ENCODE measurements at places on chromosomes 5 and 9.

DNA sequence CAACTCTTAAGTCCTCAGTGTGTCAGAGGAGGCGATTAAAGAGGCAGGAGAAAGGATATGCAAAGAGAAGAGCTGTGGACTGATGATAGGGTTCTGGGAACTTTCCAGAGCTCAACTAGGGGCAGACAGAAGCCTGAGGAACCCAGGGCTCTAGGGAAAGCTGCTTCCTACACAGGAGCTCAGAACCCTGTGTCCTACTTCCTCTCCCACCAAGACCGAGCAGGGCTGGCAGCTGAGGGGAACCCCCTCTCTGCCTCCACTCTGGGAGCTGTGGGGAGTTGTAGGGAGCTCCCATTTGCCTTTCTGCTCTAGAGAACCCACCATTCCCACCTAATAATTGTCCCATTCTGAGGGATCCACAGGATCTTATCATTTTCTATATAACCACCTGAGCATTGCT, 674.3 kb downstream of the ACTL7B start:
- no peak for DNase-seq

DNA sequence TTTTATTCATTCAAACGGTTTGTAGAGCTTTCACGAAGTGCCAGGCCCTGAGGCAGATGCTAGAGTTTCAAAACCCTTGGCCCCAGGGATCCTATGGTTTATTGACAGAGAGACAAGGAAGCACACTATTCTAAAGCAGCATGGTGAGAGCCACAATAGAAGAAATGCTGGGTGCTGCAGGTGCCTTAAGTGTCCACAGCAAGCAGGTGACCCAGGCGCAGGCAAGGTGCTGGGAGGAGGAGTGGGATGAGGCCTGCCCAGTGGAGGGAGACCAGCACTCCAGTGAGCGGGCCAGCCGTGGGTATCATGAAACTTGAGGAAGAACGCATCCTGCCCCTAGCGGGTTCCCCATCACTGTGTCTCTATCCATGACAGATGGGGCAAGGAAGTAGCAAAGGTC, 71.0 kb downstream of the OSMR start:
- no peak for DNase-seq

- DNase-seq, result no peak
Observed at GRCh38 chr9:96556701-96557461, 62.8 kb downstream of the CDC14B start.

- DNase-seq, result no peak
Observed at GRCh38 chr5:121086671-121087070, 622.6 kb downstream of the PRR16 start.

GRCh38 chr9:16103620-16104397, 551.0 kb downstream of the CCDC171 start:
- no peak for DNase-seq

GRCh38 chr5:134547999-134548658, 22.7 kb downstream of the JADE2 start:
- no peak for DNase-seq

GRCh38 chr9:137109250-137110146, 5.0 kb downstream of the DPP7 start:
- DNase-seq, result no peak

DNA sequence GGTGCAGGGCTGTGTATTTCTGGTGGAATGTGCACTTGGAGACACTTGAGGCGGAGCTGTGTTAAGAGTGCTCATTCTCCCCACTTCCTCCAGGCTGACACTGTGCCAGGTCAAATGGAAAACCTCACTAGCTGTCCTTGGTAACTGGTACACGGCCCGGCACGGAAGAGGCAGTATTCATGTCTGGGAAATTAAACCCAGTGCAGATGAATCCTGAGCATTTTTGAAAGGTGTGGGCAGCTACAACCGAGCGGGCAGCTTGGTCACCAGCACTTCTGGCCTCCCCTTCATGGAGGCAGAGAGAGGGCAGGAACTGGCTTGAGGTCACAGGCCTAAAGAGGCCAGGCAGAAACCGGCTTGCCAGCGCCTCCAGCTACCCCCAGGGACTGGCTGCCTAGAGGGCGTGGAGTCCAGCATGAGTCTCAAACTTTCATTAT, 1.6 kb downstream of the CLPTM1L start:
- DNase-seq, result no peak

- no peak for DNase-seq
Observed at GRCh38 chr5:65076251-65076869, 307.6 kb downstream of the CWC27 start.

GRCh38 chr9:79447762-79448161, 124.0 kb upstream of the TLE4 start:
- no peak for DNase-seq

DNA sequence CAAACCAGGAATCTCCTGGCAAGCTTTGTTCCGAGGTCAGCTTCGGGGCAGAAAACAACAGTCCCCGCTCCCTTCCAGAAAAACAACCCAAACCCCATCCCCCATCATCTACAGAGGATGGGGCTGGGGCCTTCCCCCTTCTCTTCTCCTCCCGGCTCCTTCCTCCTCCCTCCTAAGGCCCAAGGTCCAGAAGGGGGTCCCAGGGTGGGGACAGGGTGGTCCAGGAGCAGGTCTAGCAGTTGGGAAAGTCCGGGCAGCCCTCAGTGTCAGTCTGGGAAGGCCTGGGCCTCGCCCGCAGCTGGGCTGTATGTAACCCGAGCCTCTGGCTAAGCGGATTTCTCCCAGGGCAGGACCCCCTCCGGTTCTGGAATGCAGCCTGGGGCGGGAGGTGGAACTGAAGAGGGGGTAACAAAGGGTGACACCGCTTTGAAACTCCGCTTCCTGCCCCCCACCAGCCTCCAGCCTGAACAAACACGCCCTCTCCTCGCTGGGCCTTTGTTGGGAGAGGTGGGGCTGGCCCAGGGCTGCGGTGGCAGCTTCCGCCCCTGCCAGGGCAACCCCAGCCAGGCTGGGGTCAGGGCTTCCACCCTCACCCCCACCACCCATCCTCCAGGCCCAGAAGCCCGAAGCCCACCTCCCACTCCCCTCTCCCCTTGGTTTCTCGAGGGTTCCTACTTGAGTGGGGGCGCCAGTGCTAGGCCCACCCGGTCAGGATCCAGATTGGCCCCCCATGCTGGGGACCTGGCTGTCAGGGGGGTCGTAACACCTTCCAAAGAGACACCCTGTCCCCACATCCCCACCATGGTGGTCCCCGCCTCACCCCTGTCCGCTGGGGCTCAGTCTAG, 63.5 kb downstream of the C9orf50 start:
- no peak for DNase-seq

DNA sequence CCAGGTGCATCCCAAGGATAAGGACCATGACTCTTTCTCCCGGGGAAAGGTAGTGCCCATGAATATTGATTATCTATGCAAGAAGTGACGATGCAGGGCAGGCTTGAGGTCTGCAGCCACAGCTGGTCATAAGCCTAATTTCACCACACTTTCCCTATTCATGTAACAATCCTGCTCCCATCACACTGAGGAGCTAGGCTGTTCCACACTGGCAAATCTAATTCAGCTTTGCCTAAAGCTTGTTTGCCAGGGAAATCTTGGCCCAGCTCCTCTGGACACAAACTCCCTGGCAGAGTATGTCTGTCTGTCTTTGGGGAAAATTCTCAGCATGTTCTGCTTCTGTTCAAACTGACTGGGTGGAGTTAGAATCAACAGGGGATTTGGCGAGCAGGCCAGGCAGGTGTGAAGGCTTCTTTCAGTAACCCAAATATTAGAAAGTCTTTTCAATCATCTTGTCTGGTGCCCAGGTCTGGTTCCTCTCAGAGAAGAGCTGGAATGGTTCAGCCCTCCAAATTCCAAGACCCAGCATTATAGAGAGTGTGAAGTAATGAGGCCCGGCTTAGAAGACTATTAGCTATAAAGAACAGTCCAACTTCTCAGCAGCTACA, 88.5 kb upstream of the SPDL1 start:
- DNase-seq, result no peak

All from SK-N-SH (cell line).